ENCODE measurements at places on chromosomes 16 and 17.

DNA sequence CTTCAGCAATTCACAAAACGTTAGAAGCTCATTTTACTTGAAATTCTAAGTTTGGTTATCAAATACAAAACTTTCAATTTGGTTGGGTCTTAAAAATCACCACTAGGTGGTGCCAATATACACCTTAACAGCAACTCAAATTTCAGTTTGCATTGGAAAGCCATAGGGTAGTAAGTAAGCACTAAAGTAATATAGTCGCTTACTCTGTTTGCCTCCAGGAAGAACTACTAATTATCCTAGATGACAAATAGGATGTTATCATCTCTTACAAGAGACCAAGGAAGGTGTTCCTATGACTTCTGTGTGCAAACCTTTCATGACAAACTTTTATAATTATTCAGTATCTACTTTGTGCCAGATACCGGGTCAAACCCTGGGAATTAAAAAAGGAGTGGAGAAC lies 93.3 kb downstream of the MYO1D start:
- no peak for DNase-seq

DNA sequence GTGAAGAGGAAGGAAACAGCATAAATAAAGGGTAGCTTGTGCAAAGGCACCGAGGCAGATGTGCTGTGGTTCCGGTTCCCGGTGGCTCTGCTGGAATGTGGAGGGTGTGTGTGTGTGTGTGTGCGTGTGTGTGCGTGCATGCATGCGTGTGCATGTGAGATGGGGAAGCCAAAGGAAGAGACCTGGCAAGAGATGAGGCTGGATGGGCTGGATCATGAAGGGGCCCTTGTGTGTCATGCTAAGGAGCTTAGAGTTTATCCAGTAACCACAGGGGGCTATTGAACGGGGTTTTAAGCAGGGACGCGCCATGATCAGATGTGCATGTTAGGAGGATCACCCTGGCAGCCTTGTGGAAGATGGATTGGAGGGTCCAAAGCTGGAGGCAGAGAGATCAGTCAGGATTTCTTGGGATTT lies 8.3 kb downstream of the WSCD1 start:
- no peak for DNase-seq

GRCh38 chr17:32452281-32452680 lies 8.0 kb downstream of the PSMD11 start:
- DNase-seq: no peak

DNA sequence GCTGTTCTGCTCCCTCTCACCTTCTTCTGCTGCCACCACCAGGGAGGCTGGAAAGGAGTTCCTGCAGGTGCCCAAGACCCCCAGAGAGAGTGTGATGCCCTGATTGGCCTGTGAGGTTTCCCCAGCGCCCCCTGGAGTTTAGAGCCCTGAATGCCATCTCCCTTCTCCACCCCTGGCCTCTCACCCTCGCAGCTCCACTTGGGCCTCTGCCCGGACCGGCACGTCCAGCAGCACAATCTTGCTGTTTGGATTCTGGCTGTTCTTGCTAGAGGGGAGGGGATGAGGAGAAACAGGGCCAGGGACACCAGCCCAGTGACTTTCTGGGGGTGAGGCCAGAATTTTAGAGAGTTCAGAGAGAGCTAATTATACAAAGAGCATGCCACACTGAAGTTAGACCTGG lies 12.5 kb upstream of the FAM171A2 start:
- no peak for DNase-seq

- DNase-seq: no peak
Observed at GRCh38 chr17:56897646-56898424, 16.0 kb downstream of the TRIM25 start.

- DNase-seq: no peak
Observed at GRCh38 chr16:14520753-14521152, 109.3 kb downstream of the PARN start.

GRCh38 chr17:12415031-12415430 lies 250.7 kb upstream of the MYOCD start:
- DNase-seq: no peak

- peak; percentile 74 for DNase-seq
Observed at GRCh38 chr17:7351665-7352502, at the start of gene KCTD11. TSS of gene KCTD11 (plus strand) at chr17:7352162.

- no peak for DNase-seq
Observed at GRCh38 chr16:55592306-55592705, 25.8 kb downstream of the CAPNS2 start.

- no peak for DNase-seq
Observed at GRCh38 chr17:1709971-1710806, at the start of gene TLCD2. TSS of gene TLCD2 (minus strand) at chr17:1710377. CDS start at chr17:1710242, 135 bp downstream.

GRCh38 chr17:6427279-6427781 lies 7.6 kb downstream of the AIPL1 start:
- peak; percentile 76 for DNase-seq

GRCh38 chr16:30063893-30064728 lies 1.4 kb upstream of the ALDOA start:
- DNase-seq: peak; percentile 66

DNA sequence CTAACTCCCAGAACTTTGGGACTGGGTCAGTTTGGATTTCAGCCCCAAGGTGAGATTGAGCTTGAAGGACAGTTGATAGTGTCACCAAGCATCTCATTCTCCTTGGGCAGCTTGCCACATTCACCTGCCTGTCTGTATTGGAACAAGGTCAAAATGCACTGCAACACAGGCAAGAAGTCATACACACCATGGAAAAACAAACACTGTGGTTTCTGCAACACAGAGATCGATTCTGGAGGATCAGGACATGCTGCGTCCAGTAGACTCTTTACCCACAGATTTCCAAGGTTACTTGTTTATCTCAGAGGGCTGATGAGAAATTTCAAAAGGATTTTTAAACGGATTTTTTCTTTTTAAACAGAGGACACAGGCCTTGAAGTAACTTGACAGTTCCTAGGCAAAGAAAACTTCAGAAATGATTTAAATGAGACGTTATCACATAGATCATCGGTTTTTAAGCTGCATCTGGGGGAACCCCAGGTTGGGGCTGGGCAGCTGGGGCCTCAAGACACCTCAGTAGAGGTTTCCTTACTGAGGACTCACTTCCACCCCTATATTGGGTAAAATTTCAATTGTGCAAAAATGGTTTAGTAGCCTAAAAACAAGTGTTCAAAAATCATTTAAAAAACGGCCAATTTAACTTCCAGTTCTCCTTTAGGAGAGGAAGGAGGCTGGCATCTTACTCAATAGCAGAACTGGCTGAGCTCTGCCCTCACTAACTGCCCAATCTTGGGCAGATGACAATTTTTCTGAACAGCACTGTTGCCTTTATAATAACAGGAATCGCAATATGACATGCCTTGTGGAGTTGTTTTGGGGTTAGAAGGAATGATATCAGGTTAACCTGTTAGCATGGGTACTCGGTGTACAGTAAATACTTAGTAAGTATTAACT lies 299.3 kb downstream of the XYLT1 start:
- no peak for DNase-seq

- no peak for DNase-seq
Observed at GRCh38 chr17:36184023-36184765, 7.8 kb upstream of the TBC1D3B start.

DNA sequence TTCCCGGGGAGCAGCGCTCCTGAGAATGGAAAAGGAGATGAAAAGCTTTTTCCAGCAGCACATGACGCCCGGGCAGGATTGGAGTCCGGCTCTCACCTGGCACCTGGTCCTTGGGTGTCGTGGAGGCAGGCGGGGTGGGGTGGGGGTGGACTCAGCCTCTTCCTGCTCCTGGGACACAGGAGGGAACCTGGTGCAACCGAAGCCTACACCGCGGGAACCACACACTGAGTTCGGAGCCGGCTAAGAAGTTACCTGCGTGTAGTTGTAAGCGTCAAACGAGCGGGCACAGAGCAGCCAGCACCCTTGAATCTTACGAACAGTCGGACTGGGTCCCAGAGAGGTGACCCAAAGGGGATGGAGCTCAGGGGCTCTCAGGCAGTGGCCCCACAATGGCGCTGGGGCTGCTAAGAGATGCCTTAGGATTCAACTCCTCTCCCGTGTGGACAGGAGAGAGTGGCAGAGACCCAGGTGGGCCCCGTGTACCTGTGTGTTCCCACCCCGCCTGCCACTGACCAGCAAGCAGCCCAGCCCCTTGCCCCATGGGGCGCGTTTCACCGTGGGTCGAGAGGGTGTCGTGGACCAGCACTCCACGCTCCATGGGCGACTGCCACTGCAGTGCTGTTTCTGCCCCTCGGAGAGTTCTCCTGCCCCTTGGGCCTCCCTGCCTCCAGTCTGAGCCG lies 105.8 kb upstream of the METRNL start:
- DNase-seq: no peak

GRCh38 chr16:75789237-75789636 lies 62.9 kb upstream of the CPHXL start:
- no peak for DNase-seq

- peak; percentile 60 for DNase-seq
Observed at GRCh38 chr17:29116804-29117753, 63.1 kb downstream of the MYO18A start.

- no peak for DNase-seq
Observed at GRCh38 chr17:17512866-17513265, 16.7 kb upstream of the RASD1 start.

DNA sequence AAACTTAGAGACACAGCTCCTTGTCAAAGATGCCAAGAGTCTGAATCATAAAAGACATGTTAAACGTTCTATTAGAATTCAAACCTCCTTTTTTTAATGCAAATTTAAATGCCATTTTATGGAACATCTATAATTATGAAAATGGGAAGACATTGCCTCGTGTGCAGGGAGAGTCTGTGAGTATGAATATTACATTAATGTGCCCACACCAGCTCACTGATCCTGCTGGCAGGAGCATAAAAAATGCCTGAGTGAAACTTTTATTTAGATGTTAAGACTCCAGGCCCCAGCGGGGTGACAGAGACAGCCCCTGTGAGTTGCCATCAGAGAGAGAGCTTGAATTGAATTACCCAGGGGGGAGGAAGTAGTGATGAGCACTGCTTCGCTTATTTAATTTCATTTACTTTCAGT lies 84.8 kb downstream of the SNX11 start:
- DNase-seq: no peak

DNA sequence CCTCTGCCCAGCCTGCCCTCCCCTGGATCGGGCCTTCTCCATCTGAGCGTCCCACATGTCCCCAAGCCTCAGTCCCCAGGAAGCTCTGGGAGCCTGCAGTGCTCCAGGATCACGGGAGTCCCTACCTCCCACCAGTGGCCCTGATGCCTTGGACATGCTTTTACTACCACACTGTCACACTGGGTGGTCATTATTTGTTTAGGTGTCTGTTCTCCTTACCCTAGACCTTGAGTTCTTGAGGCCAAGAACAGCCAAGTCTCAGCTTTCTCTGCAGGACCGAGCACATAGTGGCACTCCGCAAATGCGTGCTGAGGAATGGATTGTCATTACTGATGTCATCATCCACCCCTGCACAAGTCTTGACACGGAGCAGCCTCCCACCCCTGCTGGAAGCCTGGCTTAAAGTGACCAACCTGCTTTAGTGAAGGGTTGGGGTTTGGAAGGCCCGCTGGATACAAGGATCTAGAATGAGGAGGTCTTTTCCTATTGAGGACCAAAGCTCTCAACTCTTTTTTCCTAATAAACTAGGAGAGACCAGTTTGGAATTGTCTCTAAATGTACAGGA lies 132.9 kb upstream of the CRHR1 start:
- no peak for DNase-seq

- DNase-seq: no peak
Observed at GRCh38 chr17:82915010-82915756, 75.4 kb upstream of the ZNF750 start.

- DNase-seq: no peak
Observed at GRCh38 chr16:4367393-4367856, 4.2 kb upstream of the VASN start.

DNA sequence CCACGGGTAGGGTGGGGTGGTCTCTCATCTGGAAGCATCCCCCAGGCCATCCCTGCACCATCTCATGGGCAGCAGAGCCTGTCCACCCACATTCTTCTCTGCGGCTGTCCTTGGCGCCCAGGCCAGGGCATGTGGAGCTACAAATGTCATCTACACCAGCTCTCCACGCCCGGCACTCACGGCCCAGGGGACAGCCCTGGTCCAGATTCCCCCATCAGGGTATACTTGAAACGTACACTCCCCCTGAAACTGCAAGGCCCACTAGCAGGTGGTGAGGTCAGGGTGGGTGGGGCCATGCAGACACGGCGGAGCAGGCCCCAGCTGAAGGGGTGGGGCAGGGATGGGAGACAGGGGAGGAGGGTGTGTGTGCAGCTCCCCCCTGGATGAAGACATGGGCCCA lies 3.2 kb upstream of the SOX8 start:
- no peak for DNase-seq

GRCh38 chr17:17874478-17874877 lies 37.7 kb upstream of the SREBF1 start:
- DNase-seq: no peak

DNA sequence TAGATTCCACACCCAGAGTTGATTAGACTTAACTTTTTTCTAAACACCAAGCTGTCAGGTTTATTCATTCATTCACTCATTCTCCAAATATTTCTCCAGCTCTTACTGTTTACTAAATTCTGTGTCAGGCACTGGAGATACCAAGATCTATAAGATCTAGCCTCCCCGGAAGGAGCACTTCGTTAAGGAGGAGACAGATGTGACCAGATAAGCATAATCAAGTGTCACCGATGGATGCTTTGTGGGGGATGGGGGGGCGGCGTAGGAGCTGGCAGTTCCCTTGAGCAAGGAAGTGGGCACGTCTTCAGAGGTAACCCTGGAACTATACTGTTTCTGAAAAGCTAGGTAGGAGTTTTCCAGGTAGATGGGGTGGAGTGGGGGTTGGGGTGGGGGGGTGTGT lies 3.8 kb upstream of the RPL26 start:
- no peak for DNase-seq

DNA sequence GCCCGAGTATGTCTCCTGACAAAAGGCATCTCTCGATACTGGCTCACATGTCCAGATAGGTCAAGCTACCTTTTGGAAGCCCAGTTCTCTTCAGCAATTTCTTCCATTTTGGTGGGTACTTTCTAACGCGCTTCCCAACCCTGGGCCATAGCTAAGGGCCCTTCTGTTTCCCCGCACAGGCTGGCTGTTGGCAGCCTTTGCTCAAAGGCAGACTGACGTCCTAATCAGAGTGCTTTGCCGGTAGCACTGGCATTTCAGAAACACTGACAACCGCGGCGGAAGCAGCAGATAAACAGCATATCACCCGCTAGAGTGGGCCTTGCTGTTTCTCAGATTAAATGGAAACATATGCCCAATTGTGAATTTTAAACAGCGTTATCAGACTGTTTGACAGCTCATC lies 49.3 kb upstream of the MPHOSPH6 start:
- no peak for DNase-seq

DNA sequence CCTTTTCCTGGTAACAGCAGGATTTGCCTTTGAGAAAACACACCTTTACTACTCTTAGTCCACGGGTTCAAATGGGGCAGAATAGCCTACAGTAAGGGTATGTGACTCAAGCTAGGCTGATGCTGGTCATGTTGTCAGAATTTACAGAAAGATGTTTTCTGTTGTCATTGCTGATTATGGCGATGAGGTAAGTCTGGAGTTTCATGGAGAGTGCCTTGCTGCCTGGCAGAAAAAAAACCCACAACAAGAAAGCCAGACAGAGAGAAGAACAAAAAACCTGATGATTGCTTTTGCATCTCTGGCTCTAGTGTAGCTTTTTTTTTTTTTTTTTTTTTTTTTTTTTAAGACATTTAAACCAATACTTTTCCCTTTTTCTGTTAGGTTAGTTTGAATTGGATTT lies 47.9 kb downstream of the SLC6A4 start:
- no peak for DNase-seq

GRCh38 chr17:66654106-66654740 lies 180.7 kb upstream of the CACNG5 start:
- DNase-seq: no peak
